AG08396 (cell line): ENCODE measurements at places on chromosomes 4 and X.

- DNase-seq: no peak
These were observed 12.6 kb downstream of the TAF1 start for GRCh38 chrX:71378732-71379131.

GRCh38 chrX:47523713-47524166, 37.3 kb upstream of the ARAF start:
- DNase-seq: no peak

- peak; percentile 16 for DNase-seq
These were observed 15.4 kb downstream of the HMGB2 start for GRCh38 chr4:173318648-173319211.

GRCh38 chrX:74788545-74789086, 136.6 kb downstream of the NEXMIF start:
- no peak for DNase-seq

GRCh38 chrX:53682885-53683555, 3.5 kb downstream of the HUWE1 start:
- peak; percentile 18 for DNase-seq

- DNase-seq: peak; percentile 65
These were observed 4.3 kb upstream of the HAUS7 start for GRCh38 chrX:153474718-153475117.

GRCh38 chr4:35912174-35912573, 332.1 kb downstream of the ARAP2 start:
- DNase-seq: no peak
